Stimulated activated CD4-positive, alpha-beta T cell treated with anti-CD3 and anti-CD28 coated beads, Interleukin-12 subunit alpha, Interleukin-12 subunit beta, amount 100 ng/mL, for 48 hours (primary cell): ENCODE measurements at places on chromosomes 5 and 9.

DNA sequence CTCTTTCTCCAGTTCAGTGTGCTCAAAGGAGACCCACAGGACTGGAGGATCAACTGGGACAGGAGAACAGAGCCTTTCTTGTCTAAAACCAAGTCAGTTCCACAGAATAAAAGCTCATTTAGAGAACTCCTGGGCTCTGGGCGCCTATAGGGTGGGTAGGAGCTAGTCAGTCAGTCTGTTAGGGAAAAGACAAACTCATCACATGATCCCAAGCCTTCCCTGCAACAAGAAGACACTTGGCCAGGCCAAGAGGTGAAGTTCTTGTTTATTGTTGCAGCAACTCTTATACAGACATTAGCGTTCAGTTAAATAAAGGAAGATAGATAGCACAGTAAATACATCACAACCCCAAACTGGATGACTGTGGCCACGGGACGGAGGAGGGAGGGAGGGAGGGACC, 102.3 kb downstream of the ENTREP1 start:
- no peak for DNase-seq

DNA sequence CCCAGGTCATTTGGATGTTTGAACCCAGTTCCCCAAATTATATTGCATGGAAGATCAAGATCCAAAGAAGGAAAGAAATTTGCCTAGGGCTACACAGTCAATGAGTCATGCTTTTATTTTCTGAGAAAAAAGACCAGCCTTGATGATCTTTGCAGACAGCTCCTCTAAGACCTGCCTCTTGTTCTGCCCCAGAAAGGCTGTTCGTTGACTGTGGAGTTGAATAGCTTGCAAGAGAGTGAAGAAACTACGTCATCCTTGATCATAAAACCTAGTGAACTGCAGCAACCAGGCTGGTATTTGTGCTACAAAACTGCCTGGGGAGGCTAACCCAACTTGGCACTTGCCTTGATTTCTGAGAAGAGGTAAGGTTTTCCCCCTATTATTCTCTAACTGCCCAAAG, 263.9 kb downstream of the PAPPA start:
- DNase-seq, result no peak

- DNase-seq, result no peak
Measured at GRCh38 chr9:114745108-114745848, 60.6 kb downstream of the TNFSF15 start.

DNA sequence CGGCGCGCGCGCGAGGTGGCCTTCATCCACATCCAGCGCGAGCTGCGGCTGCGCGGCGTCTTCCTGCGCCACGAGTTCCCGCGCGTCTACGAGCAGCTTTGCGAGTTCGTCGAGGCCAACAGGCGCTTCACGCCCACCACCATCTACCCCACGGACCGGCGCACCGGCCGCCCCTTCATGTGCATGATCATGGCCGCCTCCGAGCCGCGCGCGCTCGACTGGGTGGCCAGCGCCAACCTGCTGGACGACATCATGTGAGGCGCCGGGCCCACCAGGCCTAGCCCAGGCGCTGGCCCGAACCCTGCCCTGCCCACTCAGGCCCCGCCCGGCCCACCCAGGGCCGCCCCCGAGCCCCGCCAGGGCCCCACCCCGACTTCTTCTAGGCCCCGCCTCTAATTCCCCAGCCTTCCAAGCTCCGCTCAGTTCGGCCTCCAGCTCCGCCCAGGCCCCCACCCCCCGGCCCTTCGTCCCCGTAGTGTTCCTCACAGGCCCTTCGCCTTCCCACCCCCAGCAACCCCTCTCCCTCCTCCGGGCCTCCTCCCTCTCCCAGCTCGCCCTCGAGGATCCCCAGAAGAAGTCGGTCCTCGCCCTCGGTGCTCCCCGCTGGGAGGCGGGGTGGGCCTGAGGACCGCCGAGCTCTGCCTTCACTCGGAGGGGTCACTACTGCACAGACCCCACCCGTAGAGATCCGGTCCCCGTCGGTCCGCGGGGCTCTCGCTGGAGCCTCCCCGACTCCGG, 2.0 kb upstream of the PHPT1 start:
- DNase-seq, result no peak

DNA sequence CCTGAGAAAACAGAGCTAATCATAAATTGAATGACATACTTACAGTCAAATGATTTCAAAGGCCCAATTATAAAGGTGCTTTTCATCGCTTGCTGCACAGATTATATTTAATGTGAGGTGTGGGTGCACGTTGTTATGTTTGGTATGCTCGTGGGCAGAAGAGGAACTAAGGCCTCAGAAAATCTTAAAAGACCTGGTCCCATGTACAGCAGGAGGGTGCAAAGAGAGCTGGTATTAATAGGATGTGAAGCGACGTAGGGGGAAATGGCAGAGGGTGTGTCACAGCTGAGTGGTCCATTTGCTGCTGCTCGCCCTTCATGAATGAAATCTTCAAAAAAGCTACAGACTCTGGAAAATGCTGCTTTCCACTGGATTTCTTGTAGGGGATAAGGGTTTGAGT, 40.5 kb upstream of the IFNK start:
- no peak for DNase-seq

DNA sequence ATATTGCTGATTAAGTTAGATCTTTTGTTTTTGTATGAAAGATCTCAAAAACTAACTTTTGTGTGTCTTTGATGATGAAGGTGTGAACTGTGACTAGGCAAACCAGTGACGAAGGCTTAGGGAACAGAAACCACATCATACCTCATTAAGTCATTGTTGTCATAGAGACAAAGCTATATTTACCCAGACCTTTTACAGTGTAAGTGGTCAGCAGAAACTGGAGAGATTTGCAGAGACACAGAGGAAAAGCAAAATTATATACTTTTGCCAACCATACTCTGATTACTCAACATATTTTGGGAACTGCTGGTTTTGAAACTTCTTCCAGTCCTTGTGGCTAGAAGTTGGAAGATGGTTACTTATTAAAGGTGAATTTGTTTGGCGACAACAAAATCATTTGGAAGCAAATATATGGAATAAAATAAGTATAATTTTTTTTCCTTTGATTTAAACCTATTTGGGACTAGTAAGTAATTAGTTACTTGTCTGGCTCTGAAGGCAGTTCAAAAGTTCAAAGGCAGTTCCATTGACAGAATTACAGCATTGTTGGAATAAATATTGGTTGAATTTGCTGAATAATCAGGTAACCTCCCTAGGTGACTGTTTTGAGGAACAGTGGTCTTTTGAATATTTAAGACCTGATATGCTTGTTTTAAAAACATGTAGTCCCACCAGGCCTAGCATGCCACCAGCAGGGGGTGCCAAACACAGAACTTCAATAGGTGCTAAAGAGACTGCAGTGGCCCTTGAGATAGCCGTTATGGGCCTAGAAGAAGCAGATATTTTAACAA, 103.8 kb downstream of the RPS23 start:
- peak; percentile 65 for DNase-seq

DNA sequence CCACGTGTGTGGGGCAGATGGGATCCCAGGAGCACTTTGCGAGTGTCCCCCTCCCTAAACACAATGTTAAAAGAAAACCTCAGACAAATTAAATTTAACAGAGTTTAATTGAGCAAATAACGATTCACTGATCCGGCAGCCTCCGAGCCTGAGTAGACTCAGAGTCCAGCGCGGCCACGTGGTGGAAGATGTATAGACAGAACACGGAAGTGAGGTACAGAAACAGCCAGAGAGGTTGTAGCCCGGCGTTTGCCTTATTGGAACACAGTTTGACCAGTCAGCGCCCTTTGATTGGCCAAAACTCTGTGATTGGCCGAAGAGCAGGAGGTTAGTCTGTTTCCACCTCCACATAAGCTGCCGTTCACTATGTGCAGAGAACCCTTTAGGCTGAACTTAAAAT, 363.0 kb upstream of the IRX2 start:
- no peak for DNase-seq

DNA sequence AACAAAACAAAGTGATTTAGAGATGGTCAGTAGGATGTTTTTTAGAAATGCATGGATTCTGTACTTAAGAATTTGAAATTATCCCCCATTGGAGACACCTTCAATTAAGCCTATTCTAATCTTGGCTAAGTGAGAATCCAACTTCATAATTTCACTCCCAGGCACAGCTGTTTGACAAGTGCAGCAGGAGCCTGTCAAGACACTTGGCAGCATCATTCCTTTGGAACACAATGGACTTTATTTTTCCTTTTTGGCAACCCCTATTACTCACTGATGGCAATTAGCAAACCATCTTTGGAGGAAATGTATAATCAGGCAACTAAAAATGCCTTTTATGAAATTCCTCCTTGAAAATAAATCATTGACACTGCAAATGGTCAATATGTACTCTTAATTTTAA, 194.7 kb downstream of the GLIS3 start:
- DNase-seq, result no peak

- no peak for DNase-seq
Measured at GRCh38 chr9:137458194-137459151, 661 bp downstream of the NSMF start.

DNA sequence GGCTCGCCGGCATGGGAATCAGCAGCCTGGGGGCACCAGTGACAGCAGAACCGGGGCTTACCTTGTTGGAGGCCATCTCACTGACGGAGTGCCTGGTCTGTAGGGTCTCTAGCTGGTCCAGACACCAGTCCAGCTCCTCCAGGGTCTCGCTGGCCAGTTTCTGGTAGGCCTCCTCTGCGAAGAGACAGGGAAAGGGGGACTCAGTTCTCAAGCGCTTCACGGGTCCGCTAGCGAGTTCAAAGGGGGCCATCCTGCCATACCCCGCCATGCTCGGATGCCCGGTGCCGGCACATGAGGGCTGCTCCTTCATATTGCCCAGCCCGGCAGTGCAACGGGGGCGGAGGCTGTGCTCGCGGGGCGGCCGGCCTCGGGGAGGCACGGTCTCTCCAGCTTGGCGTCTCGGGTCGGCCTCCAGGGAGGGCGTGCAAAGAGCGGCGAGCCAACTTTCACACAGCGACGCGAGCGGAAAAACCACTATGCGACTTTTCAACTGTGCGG, 456.0 kb downstream of the RAB3C start:
- no peak for DNase-seq

GRCh38 chr9:96122282-96122681, 179.7 kb downstream of the HSD17B3 start:
- DNase-seq, result no peak

- no peak for DNase-seq
Measured at GRCh38 chr5:107673039-107673367, 2.3 kb upstream of the EFNA5 start.

DNA sequence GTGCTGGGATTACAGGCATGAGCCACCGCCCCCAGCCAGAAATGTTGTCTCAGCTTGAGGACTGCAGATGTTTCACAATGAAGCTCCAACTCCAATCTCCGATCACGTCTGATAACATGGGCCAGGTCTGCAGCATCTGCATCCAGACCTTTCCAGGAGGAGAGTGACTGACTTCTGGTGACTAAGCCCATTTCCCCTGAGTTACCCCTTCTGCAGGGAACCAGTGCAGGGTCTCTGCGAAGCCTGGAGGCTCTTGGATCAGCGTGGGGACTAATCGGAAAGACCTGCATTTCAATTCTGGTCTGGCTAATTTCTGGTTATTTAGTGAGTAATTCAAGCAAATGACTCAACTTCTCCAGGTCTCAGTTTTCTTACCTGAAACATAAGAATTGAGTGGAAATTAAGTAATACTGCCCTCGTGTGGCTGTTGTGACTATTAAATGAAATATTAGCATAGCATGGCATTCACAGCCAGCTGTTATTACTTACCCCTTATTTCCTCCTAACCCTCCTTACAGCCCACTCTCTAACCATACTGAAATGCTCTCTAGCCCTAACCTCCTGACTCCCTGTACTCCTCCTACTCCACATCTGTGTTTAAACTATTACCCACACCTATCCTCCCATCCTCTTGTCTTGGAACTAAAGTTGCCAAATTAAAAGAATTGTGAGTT, 2.2 kb upstream of the GNPDA1 start:
- peak; percentile 79 for DNase-seq

DNA sequence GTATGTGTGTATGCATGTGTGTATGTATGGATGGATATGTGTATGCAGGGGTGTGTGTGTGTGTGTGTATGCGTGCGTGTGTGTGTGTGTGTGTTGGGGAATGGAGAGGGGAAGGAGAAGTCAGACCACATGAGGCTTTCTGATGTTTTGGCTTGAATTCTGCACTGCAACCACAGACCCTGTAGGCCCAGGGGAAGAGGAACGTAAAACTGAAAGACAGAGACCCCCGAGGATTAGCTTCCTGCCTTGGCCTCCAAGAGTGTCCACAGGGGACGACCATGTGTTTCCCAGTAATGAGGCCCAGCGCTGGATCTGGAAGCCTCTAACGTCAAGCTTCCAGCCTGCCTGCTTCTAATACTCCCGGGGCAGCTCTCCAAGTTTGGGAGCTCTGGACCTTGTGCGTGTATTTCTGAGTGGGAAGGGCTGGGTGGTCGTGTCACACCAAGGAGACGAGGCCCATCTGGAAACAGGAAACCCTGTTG, 5.8 kb downstream of the DCANP1 start:
- DNase-seq, result no peak

- DNase-seq, result no peak
Measured at GRCh38 chr5:15538516-15538915, 38.5 kb downstream of the FBXL7 start.

DNA sequence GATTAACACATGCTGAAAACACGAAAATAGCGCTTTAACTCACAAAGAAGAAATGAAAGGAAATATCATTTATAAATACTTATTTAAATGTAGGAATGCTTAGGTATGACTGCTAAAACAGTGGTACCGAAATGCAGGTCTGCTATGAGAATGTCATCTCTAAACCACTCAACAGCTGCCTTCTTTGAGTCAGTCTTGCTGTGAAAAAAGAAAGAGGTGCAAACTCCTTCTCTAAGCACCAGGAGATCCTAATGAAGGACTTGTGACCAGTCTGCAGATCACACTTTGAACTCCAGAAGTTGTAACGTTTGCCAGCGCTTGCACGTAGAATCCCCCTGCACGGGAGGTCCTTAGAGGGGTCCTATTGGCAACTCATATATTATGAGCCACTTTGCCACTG, 86.6 kb downstream of the TRIO start:
- DNase-seq, result no peak

- no peak for DNase-seq
Measured at GRCh38 chr5:38870595-38870994, 24.8 kb downstream of the OSMR start.

- DNase-seq, result no peak
Measured at GRCh38 chr5:119379942-119380547, 24.2 kb downstream of the TNFAIP8 start.

DNA sequence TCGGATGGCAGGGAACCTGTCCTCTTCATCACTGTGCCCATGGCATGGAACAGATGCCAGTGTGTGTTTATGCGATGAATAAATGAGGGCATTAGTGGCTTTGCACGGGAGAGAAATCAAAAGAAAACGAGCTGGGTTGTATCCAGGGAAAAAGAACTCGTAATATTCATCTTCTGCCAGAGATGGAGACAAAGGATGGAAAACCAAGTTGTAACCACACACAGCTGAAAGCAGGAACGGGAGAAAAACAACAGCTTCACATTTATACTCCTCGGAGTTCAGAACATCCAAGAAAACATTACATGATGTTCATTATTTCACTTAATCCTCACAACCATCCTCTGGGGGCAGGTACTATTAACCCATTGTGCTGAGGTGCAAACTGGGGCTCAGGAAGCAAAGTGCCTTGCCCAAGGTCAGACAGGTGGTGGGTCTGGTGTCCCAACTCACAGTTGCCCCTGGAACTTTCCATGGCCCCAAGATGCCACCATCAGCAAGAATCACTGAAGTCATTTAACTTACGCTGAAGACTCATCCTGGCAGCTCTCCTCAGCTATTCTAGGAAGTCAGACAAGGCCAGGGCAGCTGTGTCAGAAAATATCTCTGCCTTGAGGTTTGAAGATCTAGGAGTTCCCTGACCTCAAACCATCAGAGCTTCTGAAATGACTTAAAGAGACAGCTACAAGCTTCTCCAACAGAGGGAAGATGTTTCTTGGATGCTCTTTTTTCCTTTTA, 250.4 kb downstream of the NSG2 start:
- no peak for DNase-seq

- DNase-seq, result no peak
Measured at GRCh38 chr5:159805021-159805420, 111.3 kb upstream of the ADRA1B start.
